ENCODE measurements at places on chromosomes 2 and 18.

DNA sequence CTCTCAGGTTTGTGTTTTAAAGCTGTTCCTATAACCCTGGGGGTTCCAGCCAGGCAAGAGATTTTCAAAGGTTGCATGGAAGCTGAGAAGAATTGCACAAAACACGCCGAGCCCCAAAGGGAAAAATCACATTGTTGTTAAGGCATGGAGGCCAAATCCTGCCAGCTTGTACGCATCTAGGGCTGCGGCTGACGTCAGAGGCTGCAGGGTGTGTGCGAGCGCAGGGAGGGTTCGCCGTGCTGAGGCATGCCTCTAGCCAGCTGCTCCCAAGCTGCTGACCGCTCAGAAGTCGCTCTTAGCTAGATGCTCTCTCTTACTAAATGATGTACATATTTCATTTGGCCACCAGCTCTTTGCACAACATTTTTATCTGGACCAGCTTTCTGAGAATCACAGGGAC is 191.8 kb downstream of the LPIN1 start:
- DNase-seq, result peak; percentile 90

DNA sequence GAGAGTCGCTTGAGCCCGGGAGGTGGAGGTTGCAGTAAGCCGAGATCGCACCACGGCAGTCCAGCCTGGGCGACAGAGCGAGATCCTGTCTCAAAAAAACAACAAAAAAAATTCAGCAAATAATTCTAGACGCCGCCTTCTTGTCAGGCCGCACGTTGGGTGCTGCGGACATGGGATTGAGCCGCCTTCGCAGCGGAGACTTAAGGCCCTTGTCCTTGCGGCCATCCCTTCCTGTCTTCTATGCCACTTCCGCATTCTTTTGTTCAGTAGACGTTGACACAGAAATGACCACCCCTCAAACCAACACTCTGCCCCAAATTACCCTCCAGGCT is 15.8 kb downstream of the PTPN18 start:
- DNase-seq, result peak; percentile 67

GRCh38 chr2:147182260-147182659 is 662.6 kb upstream of the ACVR2A start:
- DNase-seq, result no peak

DNA sequence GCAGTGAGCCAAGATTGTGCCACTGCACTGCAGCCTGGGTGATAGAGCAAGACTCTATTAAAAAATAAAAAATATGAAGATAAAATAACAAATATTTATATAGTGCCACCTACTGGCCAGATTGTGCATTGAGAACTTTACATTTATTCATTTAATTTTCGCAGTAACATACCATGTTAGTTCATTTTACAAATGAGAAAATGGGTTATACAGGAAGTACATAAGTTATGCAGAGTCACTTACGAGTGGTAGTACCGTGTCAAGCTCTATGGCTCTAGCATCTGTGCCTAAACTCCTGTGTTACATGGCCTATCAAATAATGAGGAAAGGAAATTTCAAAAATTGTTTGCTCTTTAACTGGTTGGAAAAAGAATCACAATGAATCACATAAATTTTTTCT is 27.9 kb downstream of the RIF1 start:
- DNase-seq, result no peak

DNA sequence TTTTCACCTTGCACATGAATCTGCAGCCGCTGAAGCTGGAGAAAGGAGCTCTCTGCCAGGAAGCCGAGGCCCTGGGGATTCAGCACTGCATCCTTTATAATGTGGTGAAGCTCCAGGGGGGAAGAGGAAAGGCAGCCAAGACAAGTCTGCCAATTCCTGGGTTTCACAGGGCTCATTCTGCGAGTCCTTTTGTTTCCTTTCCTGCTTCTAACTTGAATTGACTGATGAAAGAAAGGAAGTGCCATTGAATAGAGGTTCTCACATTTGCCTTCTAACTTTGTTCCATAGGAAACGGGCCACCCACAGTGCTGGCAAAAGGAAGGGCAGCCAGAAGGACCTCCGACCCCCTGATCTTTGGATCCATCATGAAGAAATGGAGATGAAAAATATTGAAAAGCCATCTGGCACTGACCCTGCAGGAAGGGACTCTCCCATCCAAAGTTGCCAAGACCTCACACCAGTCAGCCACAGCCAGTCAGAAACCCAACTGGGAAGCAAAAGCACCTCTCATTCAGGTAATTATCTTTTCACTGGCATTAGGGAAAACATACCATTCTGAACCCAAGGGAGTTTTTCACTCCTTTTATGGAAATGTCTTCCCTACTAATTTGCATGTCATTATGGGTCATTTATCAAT is 765.4 kb downstream of the MBD2 start:
- no peak for DNase-seq

DNA sequence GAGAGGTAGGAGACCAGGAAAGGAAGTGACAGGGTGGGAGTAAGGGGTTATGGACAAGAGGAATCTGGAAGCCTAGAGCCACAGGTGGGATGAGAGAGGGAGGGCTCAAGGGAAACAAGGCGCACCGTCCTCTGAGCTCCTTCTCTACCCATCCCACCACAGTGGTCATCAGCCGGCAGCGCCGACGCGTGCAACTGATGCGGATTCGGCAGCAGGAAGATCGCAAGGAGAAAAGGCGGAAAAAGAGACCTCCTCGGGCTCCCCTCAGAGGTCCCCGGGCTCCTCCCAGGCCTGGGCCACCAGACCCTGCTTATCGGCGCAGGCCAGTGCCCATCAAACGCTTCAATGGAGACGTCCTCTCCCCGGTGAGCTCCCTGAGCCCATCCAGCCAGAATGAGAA is 5.2 kb downstream of the TMEM198 start:
- no peak for DNase-seq

- no peak for DNase-seq
Observed at GRCh38 chr2:42558827-42559226, 9.6 kb upstream of the MTA3 start.

GRCh38 chr2:127389778-127390435 is 2.1 kb upstream of the MAP3K2 start:
- DNase-seq, result no peak

- DNase-seq, result no peak
Observed at GRCh38 chr2:200177971-200178911, 128.3 kb upstream of the SPATS2L start.

GRCh38 chr18:70578480-70578879 is 289.6 kb downstream of the SOCS6 start:
- no peak for DNase-seq

DNA sequence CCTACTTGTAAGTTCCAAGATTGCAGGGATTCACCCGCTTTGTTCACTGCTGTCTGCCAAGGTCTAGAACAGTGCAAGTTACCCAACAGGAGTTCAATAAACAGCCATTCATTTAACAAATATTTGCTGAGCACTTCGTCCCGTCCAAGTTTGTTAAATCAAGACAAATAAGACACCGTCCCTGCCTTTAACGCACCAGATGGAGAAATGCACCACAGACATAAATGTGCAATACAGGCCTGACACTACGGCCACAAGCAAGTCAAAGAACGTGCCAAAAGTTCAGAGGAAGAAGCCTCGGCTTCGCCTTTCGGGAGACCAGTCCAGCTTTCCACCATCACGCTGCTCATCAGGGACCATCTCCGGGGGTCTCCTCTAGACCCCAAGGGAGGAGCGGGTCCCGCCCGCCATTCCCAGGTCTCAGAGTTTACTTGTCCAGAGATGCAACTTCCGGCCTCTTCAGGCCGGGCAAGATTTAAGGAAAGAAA is 429 bp downstream of the C2orf76 start:
- peak; percentile 69 for DNase-seq

DNA sequence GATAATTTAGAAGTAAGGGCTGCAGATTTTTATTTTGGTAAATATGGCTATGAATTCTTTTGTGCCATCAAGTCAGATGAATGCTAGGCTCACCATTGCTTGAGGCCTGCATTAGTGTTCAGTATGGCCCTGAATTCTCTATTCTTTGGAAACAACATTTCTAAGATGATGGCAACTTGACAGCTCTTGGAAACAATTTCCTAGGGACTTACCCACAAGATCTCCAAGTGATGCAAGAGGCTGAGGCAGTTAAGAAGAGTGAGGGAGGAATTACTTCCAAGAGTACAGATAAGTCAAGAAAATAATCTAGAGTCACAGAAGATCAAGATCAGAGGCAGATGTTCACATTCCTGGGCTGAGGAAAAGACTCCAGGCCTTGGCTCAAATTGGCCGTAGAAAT is 129.1 kb downstream of the NRP2 start:
- no peak for DNase-seq

DNA sequence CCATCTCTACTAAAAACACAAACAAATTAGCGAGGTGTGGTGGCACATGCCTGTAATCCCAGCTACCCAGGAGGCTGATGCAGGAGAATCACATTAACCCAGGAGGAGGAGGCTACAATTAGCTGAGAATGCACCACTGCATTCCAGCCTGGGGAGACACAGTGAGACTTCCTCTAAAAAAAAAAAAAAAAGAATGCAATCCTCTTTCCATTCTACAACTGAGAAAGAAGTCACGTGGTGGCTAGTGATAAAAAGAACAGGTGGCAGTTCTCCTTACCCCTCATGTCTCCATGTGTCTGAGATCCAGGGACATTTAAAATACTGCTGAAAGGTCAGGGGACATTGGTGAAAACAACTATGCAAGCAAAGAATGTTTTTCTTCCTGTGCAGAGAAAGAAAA is 24.4 kb upstream of the GPR39 start:
- DNase-seq, result no peak

GRCh38 chr2:30984148-30984547 is 154.1 kb downstream of the GALNT14 start:
- no peak for DNase-seq

DNA sequence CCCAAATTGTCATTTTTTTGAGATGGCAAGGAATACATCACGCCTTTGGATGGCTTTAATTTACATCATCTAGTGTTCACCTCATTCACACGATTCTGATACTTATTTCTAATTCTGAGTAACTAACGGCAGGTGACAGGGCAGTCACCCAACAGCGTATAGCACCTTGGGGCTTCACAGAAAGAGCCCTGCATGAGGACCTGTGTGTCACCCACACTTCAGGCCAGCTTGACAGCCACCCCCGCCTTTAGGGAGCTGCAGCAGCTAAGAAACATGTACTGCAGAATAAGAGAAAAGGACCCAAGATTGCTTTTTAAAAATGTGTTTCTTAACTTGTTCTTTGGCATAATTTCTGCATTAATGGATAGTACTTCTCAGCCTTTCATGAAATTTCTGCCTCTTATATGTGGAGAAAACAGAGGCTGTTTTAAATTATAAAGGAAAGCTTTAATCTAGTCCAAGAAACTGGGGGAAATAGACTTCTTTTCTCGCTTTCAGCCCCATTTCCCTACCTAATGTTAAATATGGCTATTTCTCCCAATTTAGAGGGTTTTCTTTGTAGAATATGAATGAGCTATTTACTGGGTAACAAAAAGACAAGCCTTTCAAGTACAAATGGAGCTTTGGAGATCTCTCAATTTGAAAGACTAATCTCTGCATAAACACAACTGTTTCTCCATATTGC is 245.1 kb downstream of the LDLRAD4 start:
- DNase-seq, result peak; percentile 45

- DNase-seq, result no peak
Observed at GRCh38 chr2:130807659-130808385, 28.9 kb upstream of the ARHGEF4 start.

GRCh38 chr2:41169744-41170143 is 717.9 kb upstream of the SLC8A1 start:
- DNase-seq, result no peak

GRCh38 chr2:167335541-167335992 is 447.3 kb downstream of the XIRP2 start:
- DNase-seq, result no peak

DNA sequence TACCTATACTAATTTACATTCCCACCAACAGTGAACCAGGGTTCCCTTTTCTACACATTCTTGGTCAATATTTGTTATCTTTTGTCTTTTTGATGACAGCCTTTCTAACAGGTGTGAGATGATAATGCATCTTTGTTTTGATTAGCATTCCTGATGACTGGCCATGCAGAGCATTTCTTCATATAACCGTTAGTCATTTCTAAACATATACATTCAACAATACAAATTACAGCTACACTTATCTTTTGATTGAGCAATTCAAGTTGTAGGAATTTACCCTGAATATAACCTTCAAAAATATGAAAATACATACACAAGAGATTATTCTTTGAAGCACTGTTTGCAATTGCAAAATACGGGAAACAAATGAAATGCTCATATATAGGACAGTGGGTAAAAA is 94.9 kb downstream of the TMEM131 start:
- DNase-seq, result no peak

- no peak for DNase-seq
Observed at GRCh38 chr2:168025487-168026202, 221.8 kb downstream of the STK39 start.

DNA sequence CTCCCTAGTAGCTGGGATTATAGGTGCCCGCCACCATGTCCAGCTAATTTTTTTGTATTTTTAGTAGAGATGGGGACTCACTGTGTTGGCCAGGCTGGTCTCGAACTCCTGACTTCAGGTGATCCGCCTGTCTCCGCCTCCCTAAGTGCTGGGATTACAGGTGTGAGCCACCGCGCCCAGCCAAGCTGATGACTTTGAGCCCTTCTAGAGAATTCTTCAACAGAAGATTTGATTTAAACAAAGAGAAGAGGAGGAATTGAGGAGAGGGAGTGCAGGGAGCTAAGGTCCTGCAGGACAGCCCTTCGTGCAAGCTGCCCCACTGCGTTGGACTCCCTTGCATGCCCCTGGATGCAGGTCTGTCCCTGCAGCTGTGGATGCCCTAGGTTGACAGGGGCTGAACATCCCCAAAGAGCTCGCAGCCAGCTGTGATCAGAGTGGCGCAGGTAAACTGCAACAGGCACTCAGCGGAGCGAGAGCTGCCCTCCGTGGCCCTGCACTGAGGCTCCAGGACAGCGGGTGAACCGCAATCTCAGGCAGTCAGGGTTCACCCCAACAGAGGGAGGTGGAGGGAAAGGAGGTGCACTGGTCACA is 13.7 kb downstream of the ADRA2B start:
- DNase-seq, result peak; percentile 59

DNA sequence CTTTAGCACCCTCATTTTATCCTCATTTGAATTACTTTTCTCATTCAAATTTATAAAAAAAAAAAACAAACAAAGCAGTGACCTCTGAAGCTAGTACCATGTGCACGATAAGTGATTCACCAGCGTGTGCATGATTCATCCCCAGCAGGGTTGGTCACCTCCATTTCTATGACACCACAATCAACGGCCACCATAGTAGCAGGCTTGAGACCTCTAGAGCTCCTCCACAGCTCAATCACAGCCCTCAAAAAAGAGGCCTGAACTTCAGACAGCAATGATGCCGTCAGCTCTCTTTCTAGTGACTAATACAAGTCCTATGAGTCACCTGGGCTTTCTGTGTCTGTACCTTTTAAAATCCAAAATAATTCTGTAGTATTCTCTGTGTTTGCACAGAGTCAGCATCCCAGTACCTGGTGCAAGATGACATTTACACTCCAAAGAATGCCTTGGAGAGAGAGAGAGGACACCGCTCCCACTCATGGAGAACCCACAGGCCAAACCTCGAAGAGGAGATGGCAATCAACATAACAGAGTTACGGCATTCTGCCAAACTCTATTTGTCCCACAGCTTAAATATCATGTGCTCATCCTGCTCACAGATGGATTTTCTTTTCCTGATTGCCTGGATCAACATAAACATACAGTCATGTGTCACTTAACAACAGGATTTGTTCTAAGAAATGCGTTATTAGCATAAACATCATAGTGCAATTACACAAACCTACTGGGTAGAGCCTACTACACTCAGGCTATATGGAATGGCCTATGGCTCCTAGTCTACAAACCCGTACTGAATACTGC is 58.7 kb downstream of the L3MBTL4 start:
- DNase-seq, result no peak

- DNase-seq, result no peak
Observed at GRCh38 chr2:229431327-229431954, 160.4 kb upstream of the PID1 start.

Measured in sigmoid colon (tissue), 7 donors.